ENCODE measurements at places on chromosomes 7 and 10. TPM values are rescaled to one million over a fixed set of nuclear protein-coding genes. Genes with fewer than 3 reads are reported as not detected.
A peak's percentile ranks its signal among the peaks of the same experiment; 100 is the strongest.

Gene UBE2D4
- total RNA-seq = 15.3 TPM

GRCh38 chr7:16758631-16759611 is 5.4 kb downstream of the TSPAN13 start:
- H3K4me1 ChIP-seq = peaks cover 9% of the 10 kb centered on the region
- no peak overlapping the region for H3K27ac ChIP-seq
- H3K36me3 ChIP-seq = no peaks in the 10 kb centered on the region
- H3K4me3 ChIP-seq = no peak overlapping the region

DNA sequence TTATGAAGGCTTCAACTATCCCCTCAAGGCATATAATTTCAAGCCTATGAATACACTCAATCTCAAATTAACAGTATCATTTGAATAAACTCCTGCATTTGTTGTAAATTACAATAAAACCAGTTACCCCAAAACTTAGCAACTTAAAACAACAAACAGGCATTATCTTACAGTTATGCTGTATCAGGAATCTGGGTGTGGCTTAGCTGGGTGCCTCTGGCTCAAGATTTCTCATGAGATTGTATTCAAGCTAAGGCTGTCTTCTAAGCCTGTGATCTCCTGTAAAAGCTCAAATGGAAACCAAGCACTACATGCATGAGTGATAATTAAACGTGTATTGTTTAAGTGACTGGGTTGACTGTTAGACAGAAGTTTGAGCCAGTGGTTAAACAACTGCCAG is 341.0 kb upstream of the PHF14 start:
- H3K4me1 ChIP-seq = no peaks in the 10 kb centered on the region
- DNase-seq = no peak
- no peaks in the 10 kb centered on the region for H3K36me3 ChIP-seq
- H3K4me3 ChIP-seq = no peak overlapping the region

DNA sequence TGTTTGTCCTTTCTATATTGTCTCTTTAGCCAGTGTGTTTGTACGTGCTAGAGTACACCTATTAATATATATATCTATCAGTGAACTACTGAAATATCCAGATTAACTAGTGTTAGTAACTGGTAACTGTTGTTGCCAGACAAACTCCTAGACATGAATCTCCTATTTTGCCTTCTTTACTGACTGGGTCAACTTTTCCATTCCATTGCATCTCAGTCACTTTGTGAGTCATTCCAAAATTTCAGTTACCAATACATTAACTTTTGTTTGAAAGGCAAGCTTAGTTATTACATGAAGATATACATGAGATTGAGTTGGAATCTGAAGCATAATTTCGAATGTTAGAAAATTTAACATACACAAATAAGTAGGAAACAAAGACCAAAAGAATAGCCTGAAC is 51.4 kb downstream of the BTAF1 start:
- peak overlapping the region; percentile 16 for H3K4me3 ChIP-seq
- H3K4me1 ChIP-seq = peaks cover 65% of the 10 kb centered on the region
- DNase-seq = no peak
- H3K27ac ChIP-seq = peak overlapping the region; percentile 83

GRCh38 chr10:62735464-62736167 is 68.9 kb upstream of the ADO start:
- no peak overlapping the region for H3K4me3 ChIP-seq
- H3K27me3 ChIP-seq = no peaks in the 10 kb centered on the region
- H3K27ac ChIP-seq = no peak overlapping the region

Gene MLXIPL
- not detected for total RNA-seq

Gene ABCB1
- total RNA-seq = 3.3 TPM

Gene OR2A14
- total RNA-seq = not detected

DNA sequence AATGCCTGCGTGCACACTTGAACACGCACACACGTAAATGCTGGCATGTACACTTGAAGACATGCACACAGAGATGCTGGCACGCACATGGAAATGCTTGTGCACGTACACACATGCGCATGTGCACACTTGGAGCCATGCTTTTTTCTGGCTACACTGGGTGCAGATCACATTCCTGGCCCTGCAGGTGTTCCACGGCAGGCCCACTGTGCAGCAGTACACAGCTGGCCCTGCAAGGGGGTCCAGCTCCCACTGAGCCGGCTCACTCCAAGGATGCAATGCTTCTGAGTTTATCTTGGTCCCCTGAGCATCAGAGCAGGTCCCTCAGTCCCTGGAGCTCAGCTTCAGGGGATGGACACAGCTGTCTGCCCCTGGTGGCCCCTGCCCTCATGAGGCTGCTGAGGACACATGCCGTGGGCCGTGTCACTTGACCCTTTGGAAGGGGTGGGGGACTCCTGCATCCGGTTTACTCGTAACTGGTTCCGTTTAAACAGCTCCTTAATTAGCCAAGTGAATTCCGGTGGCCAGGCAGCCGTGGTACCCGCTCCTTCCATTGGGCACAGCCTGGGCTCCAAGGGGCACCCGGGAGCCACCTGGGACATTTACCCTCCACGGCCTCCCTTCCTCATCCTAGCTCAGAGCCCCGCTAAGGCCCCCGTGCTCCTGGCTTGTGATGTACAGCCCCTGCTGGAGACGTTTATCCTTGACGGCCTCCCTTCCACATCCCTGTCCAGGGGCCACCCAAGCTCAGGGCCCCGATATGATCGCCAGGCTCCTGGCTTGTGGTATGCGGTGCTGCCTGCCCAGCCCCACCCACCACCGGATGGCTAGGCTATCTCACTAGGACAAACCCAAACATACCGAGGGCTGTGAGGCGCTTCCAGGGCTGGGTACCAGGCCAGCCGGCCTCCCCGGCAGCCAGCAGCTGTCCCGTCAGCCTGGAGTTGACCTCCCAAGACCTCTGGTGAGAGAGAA is 39.5 kb upstream of the DPYSL4 start:
- no peak overlapping the region for H3K4me3 ChIP-seq
- no peaks in the 10 kb centered on the region for H3K36me3 ChIP-seq
- H3K27ac ChIP-seq = no peak overlapping the region
- no peaks in the 10 kb centered on the region for H3K27me3 ChIP-seq
- H3K4me1 ChIP-seq = no peaks in the 10 kb centered on the region
- no peak for DNase-seq

GRCh38 chr7:129980667-129981066 is 27.9 kb upstream of the UBE2H start:
- H3K27me3 ChIP-seq = peaks cover 6% of the 10 kb centered on the region
- no peaks in the 10 kb centered on the region for H3K4me1 ChIP-seq
- H3K4me3 ChIP-seq = no peak overlapping the region
- no peak for DNase-seq

GRCh38 chr10:104937567-104937966 is 296.5 kb downstream of the SORCS3 start:
- no peak overlapping the region for H3K27ac ChIP-seq
- H3K4me1 ChIP-seq = no peaks in the 10 kb centered on the region
- DNase-seq = no peak

- no peaks in the 10 kb centered on the region for H3K36me3 ChIP-seq
- H3K27ac ChIP-seq = no peak overlapping the region
- no peaks in the 10 kb centered on the region for H3K4me1 ChIP-seq
Observed at GRCh38 chr10:2111965-2112364, 374.6 kb upstream of the ADARB2 start.

GRCh38 chr10:119120413-119120867 is 16.5 kb downstream of the DENND10 start:
- no peak overlapping the region for H3K4me3 ChIP-seq
- DNase-seq = no peak
- H3K4me1 ChIP-seq = no peaks in the 10 kb centered on the region
- H3K27ac ChIP-seq = no peak overlapping the region

Gene FLNC
- total RNA-seq = 0.03 TPM

Gene RADIL
- 0.26 TPM for total RNA-seq

- no peaks in the 10 kb centered on the region for H3K36me3 ChIP-seq
- no peak overlapping the region for H3K27ac ChIP-seq
- no peaks in the 10 kb centered on the region for H3K27me3 ChIP-seq
- DNase-seq = no peak
- H3K4me3 ChIP-seq = no peak overlapping the region
Observed at GRCh38 chr7:11935905-11936304, 103.9 kb upstream of the THSD7A start.

DNA sequence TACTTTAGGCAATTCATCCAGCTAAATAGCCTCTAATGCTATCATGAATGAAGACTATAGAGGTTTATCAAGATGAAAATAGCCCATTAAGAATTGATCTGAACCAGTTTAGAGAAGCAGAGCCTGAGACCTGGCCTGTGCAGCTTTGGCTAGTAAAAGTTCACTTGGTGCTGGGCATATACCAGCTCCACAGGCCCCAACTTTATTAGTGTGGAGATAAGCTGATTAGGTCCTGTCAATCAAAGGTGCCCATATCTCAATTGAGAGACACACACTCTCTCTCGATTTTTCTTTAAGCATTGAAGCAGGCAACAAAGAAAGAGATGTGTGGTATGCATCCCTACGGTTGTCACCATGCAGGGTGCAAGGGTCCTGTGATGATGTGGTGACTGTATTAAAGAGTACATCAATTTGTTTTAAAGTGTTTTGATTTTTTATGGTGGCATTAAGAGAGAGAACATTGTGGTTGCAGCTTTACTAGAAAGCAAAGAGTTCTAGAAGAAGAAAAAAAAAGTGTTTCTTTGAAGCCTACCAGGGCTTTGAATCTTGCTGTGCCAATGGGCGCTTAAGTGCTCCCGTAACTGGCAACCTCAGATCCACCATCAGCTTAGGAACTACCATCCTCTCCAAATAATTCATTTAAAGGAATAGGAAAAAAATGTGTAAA is 111.6 kb downstream of the VTI1A start:
- H3K4me3 ChIP-seq = no peak overlapping the region
- no peaks in the 10 kb centered on the region for H3K36me3 ChIP-seq
- no peak for DNase-seq
- no peak overlapping the region for H3K27ac ChIP-seq
- H3K27me3 ChIP-seq = peaks cover 3% of the 10 kb centered on the region

Gene LAMB4
- not detected for total RNA-seq

DNA sequence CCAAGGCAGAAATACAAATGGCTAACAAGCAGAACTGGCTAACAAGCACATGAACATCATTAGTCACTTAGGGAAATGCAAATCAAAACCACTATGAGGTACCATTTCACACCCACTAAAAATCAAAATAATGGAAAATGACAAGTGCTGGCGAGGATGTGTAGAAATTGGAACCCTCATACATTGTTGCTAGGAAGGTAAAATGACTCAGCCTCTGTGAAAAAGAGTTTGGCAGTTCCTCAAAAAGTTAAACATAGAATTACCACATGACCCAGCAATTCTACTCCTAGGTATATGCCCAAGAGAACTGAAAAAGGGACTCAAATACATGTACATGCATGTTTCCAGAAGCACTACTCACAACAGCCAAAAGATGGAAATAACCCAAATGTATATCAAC is 52.8 kb upstream of the ANAPC16 start:
- H3K27ac ChIP-seq = peak overlapping the region; percentile 80
- peak overlapping the region; percentile 57 for H3K4me3 ChIP-seq
- no peaks in the 10 kb centered on the region for H3K27me3 ChIP-seq
- peaks cover 27% of the 10 kb centered on the region for H3K4me1 ChIP-seq
- H3K36me3 ChIP-seq = peaks cover 24% of the 10 kb centered on the region
- DNase-seq = no peak

DNA sequence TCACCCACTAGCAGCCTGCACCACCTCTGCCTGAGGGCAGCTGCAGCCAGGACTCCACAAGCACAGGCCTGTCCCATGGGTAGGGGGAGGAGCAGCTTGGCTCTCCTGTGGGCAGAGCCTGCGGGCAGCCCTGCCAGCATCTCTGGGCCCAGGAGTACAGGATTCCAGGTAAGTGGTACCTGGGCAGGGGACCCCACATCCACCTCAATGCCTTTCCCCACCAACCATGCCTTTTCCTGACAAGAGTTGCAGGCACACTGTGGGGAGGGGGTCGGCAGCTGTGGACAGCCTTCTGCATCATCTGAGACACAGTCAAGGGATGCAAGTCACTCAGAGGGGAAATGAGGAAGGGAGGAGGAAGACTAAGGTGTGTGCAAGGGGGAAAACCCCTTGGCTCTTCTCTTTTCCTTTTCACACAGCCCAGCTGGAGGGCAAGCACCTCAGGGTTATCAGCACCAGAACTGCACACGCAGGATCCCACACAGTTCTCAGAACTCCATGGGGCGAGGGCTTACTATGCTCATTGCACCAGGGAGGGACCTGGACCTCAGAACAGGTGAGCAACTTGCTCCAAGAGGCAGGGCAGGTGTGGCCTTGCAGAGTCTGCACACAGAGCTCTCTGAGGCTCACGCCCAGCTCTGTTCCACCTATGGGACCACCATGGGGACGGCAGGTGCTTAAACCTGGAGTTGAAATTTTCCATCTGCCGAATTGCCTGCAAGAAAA is 16.5 kb upstream of the ANTXRL start:
- no peaks in the 10 kb centered on the region for H3K27me3 ChIP-seq
- no peak overlapping the region for H3K4me3 ChIP-seq
- no peak for DNase-seq
- H3K36me3 ChIP-seq = peaks cover 3% of the 10 kb centered on the region
- peaks cover 22% of the 10 kb centered on the region for H3K4me1 ChIP-seq
- H3K27ac ChIP-seq = no peak overlapping the region

DNA sequence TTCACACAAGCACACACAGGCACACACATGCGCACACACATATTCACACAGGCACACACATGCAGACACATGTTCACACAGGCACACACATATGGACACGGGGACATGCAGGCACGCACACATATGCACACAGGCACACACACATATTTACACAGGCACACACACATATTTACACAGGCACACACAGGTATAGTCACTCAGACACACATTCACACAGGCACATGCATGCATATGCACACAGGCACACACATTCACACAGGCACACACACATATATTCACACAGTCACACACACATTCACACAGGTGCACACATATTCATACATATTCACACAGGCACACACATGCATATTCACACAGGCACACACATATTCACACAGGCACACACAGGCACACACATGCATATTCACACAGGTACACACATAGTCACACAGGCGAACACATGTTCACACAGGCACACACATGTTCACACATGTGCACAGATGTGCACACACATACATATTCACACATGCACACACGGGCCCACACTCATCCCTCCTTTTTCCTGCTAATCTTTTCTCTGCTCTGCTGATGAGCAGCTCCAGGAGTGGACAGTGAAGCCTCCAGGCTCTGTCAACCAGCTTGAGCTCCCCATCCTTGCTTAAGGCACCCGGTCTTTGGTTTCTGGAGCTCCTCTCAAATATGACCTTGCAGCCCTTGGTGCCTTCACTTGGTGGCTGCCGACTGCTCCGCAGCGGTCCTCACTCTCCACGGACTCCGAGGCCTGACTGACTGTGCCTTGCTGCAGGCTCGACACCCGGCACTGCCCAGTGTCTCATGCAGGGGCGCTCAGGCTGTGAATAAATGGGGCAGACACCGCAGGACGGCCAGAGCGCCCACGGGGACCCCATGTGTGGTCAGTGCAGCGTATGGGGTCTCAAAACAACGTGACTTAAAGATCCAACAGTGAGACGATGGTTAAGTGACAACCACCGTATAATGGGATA is 581.2 kb upstream of the MGMT start:
- no peaks in the 10 kb centered on the region for H3K36me3 ChIP-seq
- H3K4me1 ChIP-seq = no peaks in the 10 kb centered on the region
- H3K27me3 ChIP-seq = no peaks in the 10 kb centered on the region
- H3K4me3 ChIP-seq = no peak overlapping the region
- no peak for DNase-seq
- no peak overlapping the region for H3K27ac ChIP-seq
